ENCODE measurements at places on chromosomes 7 and 10.

- DNase-seq, result no peak
These were observed 14.4 kb upstream of the WASL start for GRCh38 chr7:123763191-123763661.

GRCh38 chr7:154217688-154218340 is 165.6 kb downstream of the DPP6 start:
- DNase-seq, result no peak

DNA sequence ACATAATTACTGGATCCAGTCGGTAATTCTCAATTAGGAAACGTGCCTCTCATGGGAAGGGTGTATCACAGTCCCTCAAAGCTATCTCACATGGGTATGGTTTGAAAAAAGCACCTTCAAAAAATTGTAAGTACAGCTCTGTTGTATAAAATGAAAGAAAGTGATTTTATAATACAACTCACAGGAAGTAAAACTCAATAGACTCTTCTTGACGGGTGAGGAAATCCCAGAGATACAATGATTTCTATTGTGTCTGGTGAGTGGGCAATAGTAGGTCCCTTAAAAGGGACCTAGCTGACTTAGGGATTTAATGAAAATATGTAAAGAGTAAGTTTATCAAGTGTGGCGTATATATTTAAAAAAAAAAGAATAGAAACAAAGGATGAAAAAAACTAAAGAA is 27.0 kb downstream of the TASOR2 start:
- no peak for DNase-seq

DNA sequence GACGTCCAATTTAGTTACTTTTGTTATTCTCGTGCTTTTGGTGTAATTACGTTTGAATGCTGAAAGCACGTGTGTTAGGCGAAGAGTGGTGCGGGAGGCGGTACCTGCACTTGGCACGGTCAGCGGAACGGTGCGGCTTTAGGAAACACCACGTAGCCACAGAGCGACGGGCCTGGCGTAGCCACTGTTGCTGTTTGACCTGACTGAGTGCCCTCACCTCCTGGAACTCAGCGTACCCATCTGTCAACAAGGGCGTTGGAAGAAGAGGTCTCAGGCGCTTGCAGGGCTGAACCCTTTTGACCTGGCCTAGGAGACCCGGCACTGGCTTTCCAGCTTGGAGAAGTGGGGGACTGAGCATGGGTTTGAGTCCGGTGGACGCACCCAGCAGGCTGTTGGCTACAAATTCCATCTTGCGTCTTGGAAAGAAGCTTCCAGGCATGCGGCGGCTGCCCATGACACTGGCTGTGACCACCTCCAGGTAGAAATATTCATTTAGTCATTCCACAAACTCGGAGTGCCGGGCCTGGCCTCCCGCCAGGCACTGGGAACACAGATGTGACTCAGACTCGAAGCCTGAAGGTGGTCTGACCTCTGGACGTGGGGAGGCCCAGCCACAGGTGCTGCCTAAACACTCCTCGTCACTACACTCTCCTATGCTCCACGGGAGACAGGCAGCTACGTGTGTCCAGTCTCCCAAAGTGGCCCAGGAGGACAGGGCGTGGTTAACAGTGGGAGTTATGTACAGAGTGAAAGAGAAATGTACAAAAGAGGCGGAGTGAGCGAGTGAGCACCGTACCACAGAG is 22.2 kb downstream of the FAM20C start:
- DNase-seq, result peak; percentile 66

- no peak for DNase-seq
These were observed 341.7 kb downstream of the GFRA1 start for GRCh38 chr10:115931309-115931708.

DNA sequence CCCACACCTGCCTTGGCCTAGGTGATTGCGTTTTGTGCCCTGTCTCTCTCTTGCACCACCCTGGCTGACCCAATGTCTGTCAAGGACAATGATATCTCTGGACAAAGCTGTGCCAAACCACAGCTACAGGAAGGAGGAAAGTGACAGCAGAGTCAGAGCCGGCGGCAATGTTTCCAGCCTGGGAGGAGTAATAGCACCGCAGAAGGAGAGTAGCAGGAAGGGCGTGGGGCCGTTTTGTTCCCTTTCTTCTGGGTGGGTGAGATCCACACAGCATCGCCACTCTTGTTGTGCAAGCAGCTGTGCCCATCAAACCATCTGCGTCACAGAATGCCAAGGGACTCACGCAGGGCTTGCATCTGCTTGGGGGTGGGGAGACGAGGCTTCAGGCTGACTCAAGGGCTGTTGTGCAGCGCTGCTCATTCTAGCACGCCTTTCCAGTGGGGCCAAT is 341.6 kb upstream of the AUTS2 start:
- no peak for DNase-seq

DNA sequence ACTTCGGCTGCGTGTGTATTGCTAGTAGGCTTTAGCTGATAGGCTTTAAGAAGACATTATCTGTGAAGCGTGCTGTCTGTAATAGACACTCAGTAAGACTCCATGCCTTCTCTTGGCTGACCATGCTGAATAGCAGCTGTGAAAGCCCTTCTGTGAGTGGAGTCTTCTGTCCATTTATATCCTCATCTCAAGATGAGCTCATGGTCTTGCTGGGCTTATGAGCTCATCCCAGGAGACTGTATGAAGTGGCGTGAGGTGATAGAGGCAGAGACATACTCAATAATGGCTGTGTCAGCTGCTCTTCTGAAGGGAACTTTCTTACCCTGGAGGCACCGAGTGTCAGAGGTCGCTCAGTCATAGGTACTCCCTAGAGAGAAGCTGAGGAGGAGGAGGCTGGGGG is 111.5 kb downstream of the SH2D4B start:
- no peak for DNase-seq

DNA sequence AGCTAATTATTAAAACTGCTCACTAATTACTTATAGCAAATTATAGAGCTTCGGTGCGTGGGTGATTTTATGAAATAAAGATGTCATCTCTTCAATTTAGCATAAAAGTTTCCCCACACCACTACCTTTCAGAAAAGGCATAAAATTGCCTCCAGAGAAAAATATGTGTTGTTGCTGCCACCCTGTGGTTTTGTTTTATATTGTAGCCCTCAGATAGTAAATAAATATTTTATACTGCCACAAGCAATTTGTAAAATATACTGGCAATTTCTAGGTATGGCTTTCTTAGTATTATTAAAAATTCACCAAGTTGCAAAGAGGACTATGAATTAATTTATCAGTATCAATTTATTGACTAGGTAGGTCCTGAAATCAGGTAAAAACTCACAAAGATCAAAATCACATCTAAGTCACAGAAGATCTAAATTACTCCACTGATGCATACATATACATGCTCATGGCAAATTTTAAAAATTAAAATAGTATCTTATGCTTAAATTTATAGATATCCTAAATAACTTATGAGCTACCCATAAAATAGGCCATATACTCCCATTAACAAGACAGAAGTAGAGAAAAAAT is 26.5 kb downstream of the ASNS start:
- DNase-seq, result peak; percentile 33

DNA sequence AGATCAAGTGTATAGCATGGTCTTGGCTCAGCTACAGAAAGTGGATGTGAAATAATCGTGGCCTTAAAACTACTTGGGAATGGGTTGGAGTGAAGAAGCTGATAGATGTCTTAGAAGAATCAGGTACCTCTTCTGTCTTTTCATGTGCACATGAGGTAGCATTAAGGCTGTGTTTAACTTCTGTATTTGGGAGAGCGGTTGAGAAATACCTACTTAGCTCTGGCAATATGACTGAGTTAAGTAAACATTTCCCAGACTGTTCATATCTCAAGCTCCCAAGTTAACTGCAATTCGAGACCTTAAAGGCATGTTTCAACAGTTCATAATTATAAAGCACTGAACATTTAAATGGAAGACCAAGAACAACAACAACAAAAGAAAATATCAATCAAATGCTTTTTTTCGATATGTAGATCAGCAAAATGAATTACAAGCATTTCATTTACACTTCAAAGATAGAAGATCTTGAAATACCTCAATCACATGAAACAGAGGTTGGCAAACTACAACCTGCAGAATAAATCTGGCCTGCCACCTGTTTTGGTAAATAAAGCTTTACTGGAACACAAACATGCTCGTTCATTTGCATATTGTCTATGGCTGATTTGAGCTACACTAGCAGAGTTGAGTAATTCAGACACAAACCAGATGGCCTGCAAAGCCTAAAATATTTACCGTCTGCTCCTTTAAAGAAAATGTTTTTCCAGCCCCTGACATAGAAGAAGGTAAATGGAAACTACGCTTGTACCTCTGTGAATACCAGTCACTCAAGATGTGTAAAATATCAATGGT is 337.1 kb upstream of the GLI3 start:
- DNase-seq, result peak; percentile 82

DNA sequence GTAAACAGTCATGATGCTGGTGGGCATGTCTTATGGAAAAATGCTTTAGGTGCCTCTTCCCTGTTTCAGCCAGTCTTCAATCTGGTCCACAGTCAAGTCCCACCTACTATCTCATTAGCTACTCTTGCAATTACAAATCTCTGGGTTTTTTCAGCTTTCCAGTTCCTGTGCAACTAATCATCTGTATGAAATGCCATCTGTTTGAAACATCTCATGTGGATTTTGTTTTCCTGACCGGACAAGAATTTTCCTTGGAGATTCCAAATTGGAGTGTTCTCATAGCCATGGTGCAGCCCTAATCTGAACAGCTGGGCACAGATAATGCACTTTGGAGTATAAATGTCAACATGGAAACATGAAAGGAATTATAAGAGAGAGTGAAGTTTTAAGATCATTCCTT is 41.3 kb upstream of the CALN1 start:
- DNase-seq, result no peak
